Fibroblast of skin of right biceps (primary cell): ENCODE measurements at places on chromosomes 6 and 20.

- DNase-seq: peak; percentile 30
Observed at GRCh38 chr6:156795825-156796224, 18.6 kb downstream of the ARID1B start.

- DNase-seq: peak; percentile 28
Observed at GRCh38 chr6:75368151-75368779, 83.7 kb upstream of the TMEM30A start.

GRCh38 chr6:35400901-35401311 is 51.2 kb upstream of the FANCE start:
- no peak for DNase-seq

DNA sequence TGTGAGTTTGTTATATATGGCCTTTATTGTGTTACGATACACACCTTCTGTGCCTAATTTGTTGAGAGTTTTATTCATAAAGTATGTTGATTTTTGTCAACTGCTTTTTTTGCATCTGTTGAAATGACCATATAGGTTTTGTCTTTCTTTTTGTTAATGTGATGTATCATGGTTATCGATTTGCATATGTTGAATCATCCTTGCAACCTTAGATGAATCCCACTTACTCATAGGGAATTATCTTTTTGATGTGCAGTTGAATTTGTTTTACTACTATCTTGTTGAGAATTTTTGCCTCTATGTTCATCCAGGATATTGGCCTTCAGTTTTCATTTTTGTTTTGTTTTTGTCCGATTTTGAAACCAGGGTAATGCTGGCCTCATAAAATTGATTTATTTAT is 45.7 kb upstream of the TPD52L1 start:
- DNase-seq: peak; percentile 54

DNA sequence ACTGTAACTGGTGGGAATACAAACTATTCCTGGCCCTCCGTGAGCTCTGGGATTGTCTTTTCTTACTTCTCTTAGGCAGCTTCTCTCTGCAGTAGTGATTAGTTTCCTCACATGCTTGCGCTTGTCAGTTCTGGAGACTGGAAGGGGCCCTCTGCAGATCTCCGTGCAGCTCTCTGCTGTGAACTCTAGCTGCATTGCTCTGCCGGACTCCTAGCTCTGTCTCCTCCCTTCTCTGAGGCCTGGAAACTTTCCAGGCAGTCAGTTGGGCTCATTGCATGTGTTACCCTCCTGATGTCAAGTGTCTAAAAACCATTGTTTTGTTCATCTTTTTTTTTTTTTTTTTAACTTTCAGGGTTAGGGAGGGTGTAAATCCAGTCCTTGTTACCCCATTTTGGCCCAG is 102.3 kb downstream of the CTNNBL1 start:
- no peak for DNase-seq

DNA sequence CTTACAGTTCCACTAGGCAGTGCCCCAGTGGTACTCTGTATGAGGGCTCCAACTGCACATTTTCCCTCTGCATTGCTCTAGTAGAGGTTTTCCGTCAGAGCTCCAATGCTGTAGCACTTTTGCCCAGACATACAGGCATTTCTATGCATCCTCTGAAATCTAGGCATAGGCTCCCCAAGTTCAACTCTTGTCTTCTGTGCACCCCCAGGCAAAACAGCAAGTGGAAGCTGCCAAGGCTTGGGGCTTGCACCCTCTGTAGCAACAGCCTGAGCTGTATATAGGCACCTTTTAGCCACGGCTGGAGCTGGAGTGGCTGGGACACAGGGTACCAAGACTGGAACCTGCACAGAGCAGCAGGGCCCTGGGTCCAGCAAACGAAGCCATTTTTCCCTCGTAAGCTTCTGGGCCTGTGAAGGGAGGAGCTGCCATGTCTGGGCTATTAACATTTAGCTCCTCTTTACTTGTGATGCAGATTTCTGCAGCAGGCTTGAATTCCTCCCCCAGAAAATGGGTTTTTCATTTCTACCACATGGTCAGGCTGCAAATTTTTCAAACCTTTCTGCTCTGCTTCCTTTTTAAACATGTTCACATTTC is 596.2 kb upstream of the ADGRB3 start:
- no peak for DNase-seq

- no peak for DNase-seq
Observed at GRCh38 chr6:15368873-15369272, 123.0 kb downstream of the JARID2 start.

GRCh38 chr6:41463062-41463930 is 82.9 kb upstream of the FOXP4 start:
- DNase-seq: peak; percentile 56

- no peak for DNase-seq
Observed at GRCh38 chr20:23406880-23407279, 14.4 kb downstream of the NAPB start.
